Activated T-helper 1 cell treated with anti-CD3 and anti-CD28 coated beads, Interleukin-2, amount 50 U/mL, for 16 hours (primary cell): ENCODE measurements at places on chromosomes 3 and 15.
A peak's percentile ranks its signal among the peaks of the same experiment; 100 is the strongest.

- no peak for DNase-seq
Measured at GRCh38 chr3:64600246-64600950, 87.4 kb downstream of the ADAMTS9 start.

DNA sequence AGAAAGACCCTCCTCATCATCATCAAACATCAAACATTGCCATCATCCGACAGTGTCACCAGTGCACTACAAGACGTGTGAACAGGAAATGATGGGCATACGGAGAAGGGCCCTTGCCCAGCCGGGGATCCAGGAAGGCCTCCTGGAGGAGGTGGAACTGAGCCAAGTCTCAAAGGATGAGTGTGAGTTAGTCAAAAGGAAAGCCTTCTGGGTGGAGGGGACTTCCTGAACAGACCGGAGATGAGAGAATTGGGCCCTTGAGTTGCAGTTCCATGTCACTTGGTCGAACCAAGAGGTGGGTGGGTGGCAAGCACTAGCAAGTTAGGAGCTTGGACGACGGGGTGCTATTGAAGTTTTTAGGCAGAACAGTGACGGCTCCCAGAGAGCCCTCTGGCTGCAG is 8.5 kb downstream of the SEMA4B start:
- no peak for DNase-seq

- no peak for DNase-seq
Measured at GRCh38 chr3:72376956-72377710, 471.1 kb downstream of the SHQ1 start.

- DNase-seq: no peak
Measured at GRCh38 chr3:56110886-56111285, 357.4 kb downstream of the ERC2 start.

DNA sequence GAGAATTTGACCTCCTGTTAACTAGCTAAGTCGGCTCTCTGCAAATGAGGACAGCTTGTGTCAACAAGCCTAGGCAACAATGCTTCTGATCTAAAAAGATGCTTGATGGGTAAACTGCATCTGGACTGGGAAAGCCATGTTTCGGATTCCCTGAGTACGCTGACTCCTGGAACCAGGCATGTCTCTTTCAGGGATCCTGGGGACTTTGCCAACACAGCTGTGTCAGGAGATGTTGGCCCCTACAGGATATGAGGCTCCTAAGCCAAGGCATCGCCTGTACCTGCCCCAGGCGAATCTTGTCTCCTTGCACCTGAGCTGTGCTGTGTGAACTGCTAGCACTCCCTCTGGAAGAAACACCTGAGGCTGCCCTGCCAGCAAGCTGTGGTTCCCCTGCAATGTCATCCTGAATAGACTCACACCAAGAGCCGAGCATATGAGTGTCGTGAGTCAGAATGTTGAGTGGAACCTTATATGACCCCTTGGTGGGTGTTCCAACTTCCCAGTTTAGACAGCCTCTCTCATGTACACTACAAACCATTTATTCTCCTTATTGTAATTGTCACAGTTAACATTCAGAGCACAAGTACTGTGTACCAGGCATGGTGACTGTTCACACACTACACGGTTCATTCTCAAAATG is 17.0 kb downstream of the EOGT start:
- no peak for DNase-seq

DNA sequence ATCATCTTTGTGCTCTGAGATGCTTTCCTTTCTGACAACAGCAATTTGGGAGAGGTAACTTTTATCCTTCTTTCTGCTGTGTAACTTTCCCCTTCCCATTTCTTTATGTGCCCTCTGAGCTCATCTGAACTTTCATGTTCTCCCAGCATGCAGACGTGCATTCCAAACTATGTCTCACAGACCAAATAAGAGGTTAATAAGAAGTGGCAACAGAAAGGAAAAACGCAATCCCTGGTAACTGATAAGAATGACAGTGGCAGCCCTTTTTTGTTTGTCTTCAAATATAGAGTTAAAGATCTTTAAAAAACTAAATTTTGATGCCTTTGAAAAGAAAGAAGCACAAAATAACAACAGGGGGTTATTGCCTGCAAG is 533.4 kb downstream of the FOXP1 start:
- DNase-seq: no peak

- no peak for DNase-seq
Measured at GRCh38 chr3:48788544-48789162, 59.0 kb downstream of the PRKAR2A start.

- no peak for DNase-seq
Measured at GRCh38 chr3:127691974-127692373, 19.2 kb downstream of the ABTB1 start.

DNA sequence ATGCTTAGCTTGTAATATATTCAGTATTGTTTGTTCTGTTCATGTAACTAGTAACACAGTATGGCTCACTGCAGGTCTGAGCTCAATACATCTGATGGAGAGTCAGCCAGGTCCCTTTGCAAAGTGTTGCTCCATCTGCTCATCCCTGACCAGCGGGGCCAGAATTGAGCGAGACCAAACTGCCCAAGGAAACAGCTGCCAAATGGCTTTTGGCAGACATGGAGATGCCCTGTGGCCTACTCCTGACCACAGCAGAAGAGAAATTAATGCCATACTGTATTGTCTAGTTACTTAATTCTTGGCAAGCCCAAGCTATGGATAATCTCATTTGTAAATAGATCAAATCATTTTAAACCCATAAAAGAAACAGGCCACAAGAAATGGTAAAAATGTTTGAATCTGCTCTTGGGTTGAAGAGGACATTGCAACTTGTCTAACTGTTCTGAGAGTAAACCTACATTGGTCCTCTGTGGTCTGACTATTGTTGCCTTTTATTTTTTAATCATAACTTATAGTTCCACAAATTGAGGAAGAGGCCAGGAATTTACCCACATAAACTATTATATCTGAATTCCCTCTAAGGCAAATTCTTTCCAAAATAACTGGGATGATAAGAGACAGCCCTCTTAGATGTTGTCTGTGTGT is 209.5 kb downstream of the EBLN2 start:
- DNase-seq: no peak

- no peak for DNase-seq
Measured at GRCh38 chr3:179301645-179302044, 21.2 kb upstream of the ZNF639 start.

DNA sequence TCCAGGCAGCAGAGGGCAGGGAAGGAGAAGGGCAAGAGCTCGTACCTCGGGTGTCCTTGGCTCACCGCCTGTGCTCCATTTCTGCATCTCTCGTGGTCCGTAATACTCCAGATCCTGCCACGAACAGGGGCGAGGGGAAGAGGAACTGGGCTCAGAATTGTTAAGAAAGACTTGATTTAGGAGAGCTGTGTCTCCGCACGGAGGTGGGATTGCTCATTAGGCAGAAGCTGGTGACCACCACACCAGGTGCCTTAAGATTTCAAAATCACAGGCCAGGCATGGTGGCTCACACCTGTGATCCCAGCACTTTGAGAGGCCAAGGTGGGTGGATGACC is 37.2 kb upstream of the BDH1 start:
- no peak for DNase-seq

GRCh38 chr3:172397716-172398405 is 50.4 kb downstream of the GHSR start:
- DNase-seq: no peak

GRCh38 chr3:71228156-71228866 is 355.2 kb downstream of the FOXP1 start:
- no peak for DNase-seq

DNA sequence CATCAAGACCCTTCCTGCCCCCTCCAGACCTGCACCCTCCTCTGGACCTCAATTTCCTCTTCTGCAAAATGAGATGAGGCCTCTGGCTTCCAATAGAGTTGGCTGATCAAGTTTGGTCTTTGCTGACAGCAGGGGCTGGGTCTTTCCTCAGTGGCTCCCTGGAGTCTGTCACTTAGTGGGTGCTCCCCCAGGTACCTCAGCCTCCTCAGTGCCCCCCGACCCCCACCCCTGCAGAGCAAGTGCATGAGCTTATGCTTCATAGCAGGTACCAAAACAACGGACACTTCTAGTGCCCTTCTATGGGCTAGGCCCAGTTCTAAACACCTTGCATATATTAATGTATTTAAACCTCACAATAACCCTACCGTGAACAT is 6.9 kb upstream of the PLXND1 start:
- DNase-seq: no peak

- no peak for DNase-seq
Measured at GRCh38 chr3:128863560-128863959, 15.9 kb upstream of the ACAD9 start.

DNA sequence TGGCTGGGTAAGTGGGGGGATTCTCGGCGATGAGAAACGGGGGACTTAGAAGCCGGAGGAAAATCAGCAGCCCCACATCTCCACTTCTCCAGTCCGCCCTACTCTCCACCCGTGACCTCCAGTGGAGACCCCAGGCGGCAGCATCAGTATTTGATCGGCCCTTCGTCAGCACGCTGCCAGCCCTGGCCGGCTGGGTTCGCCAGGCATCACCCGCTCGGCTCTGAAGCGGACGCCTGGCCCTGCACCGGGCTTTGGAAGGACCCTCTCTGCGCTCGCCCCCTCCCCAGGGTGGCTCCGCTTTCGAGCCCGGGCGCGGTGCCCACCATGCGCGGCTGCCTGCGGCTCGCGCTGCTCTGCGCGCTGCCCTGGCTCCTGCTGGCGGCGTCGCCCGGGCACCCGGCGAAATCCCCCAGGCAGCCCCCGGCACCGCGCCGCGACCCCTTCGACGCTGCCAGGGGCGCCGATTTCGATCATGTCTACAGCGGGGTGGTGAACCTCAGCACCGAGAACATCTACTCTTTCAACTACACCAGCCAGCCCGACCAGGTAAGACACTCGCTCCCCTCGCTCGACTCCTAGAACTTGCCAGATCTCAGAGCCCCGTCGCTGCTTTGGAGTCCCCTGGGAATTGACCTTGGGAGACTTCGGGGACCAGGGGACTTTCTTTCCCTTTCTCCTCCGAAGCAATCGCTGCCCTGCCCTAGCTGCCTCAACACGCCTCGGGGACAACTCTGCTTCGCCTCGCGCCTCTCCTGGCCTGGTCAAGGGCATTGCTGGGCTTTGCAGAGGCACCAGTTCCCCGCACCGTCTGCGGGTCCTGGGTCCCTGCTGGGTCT is 561 bp downstream of the SIDT1 start:
- peak; percentile 18 for DNase-seq

- no peak for DNase-seq
Measured at GRCh38 chr15:72318408-72318942, 1.5 kb downstream of the CELF6 start.

GRCh38 chr3:54670201-54671000 is 257.5 kb downstream of the LRTM1 start:
- no peak for DNase-seq

DNA sequence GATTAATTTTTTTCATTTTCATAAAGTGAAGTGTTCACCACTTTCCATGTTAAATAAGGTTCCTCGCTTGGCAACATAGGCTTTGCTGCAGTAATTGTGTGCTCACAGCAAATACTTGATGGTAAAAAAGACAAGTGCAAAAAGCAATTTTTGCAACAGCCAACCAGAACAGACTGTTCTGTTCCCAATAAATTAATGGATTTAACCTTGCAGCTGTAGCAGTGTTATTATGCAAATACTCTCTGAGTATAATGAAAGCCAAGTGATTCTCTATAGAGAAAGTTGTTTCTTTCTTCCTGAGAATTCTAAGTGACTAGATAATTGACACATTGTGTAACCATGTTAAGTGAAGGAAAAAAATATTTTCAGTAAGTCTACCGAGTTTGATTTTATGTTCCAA is 183.7 kb upstream of the NAALADL2 start:
- no peak for DNase-seq

DNA sequence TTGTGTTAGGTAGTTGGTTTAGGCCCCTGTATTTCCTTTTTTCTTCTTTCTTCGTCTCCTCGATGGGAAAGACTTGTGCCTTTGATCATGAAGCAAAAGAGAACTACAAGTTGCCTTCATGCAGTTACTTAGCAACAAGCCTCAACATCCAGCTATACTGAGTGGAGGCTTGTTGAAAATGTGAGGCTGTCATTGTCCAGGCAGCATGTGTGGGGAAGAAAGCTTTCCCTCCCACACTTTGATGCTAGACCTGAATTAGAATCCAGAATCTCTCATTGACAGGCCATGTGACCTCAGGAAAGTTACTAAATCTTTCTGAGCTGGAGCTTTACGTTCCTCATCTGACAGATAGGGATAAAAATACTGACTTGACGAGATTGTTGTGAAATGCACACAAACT is 23.7 kb downstream of the IFT122 start:
- DNase-seq: no peak

DNA sequence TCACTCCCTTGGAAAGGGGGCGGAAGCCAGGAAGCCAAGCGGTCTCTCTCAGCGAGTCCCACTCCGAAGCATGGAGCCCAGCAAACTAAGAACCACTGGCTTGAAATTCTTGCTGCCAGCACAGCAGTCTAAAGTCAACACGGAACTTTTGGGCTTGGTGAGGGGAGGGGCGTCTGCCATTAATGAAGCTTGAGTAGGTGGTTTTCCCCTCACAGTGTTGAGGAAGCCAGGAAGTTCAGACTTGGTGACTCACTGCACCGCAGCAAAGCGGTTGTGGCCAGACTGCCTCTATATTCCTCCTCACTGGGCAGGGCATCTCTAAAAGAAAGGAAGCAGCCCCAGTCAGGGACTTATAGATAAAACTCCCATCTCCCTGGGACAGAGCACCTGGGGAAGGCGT is 665.4 kb upstream of the CBLB start:
- no peak for DNase-seq

- DNase-seq: no peak
Measured at GRCh38 chr15:90988296-90988695, 6.0 kb downstream of the PRC1 start.

GRCh38 chr3:100106094-100106493 is 8.2 kb downstream of the FILIP1L start:
- DNase-seq: no peak

GRCh38 chr15:44535523-44536301 is 1.2 kb upstream of the EIF3J start:
- no peak for DNase-seq

- no peak for DNase-seq
Measured at GRCh38 chr3:2153053-2153452, 54.4 kb downstream of the CNTN4 start.

DNA sequence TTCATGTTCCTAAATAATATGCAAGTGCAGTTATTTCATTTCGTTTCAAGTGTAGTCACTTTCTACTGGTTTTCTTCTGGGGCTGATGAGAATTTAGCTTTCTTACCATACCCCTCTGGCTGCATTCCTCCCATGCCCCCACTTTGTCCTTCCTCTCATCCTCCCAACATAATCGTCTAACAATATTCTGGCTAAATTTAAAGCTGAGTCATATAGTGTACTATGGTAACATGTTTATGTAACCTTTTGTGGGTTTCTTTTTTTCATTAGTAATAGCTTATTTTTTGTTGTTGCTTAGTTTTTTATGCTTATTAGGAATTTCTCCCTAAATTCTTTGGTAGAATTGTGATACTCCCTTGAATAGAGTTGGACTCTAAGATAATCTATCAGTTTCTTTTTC is 30.5 kb downstream of the DUT start:
- no peak for DNase-seq

- DNase-seq: no peak
Measured at GRCh38 chr3:63689285-63689684, 36.8 kb downstream of the SNTN start.

DNA sequence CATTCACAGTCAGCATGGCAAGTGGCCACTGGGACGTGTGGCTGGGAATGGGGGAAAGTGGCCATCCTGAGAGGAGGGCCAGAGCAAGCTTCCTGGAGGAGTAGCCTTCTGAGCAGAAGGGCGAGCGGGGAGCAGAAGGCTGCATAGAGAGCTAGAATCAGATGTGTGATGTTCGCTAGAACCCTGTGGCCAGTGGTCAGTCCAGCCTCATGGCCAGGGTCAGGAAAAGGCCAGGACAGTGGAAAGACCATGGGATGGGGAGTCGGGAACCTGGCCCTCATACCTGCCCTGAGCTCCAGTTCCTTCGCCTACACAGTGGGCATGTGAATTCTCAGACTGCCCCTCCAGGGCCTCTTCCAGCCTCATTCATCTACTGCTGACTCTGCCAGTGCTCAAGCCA is 102.4 kb downstream of the DNAJB8 start:
- DNase-seq: no peak
